ENCODE measurements at places on chromosomes 5 and 9.

DNA sequence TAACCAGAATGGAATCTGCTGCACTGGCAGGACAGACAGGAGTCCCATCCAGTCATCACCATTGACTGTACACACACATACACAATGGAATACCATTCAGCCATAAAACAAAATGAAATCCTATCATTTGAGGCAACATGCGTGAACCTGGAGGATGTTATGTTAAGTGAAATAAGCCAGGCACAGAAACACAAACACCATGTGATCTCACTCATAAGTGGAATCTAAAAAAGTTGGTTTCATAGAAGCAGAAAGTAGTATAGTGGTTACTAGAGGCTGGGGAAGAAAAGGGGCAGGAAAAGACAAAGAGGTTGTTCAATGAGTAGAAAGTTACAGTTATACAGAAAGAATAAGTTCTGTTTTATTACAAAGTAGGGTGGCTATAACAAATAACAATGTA is 884.0 kb upstream of the ACO1 start:
- no peak for DNase-seq

DNA sequence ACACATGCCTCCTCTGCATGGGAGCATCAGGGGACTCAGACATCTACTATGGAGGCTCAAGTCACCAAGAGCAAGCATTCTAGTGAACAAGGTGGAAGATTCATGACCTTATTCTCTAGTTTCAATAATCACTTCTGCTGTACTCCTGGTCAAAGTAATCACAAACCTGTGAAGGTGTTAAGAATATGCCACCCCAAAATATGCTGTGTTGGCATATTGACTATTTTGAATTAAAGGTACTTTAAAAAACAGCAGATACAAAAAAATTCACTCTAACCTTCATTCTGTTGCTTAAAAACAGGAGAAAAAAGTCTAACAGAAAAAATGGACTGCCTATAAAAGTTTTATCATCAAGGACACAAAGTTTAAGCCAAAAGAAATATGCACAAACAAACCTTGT is 607.8 kb upstream of the TYRP1 start:
- no peak for DNase-seq

- DNase-seq: no peak
These were observed 40.9 kb upstream of the POC5 start for GRCh38 chr5:75758116-75758515.

GRCh38 chr9:127898433-127899127 is 823 bp downstream of the ST6GALNAC6 start:
- DNase-seq: no peak

- DNase-seq: no peak
These were observed 10.3 kb upstream of the CD180 start for GRCh38 chr5:67206929-67207328.

DNA sequence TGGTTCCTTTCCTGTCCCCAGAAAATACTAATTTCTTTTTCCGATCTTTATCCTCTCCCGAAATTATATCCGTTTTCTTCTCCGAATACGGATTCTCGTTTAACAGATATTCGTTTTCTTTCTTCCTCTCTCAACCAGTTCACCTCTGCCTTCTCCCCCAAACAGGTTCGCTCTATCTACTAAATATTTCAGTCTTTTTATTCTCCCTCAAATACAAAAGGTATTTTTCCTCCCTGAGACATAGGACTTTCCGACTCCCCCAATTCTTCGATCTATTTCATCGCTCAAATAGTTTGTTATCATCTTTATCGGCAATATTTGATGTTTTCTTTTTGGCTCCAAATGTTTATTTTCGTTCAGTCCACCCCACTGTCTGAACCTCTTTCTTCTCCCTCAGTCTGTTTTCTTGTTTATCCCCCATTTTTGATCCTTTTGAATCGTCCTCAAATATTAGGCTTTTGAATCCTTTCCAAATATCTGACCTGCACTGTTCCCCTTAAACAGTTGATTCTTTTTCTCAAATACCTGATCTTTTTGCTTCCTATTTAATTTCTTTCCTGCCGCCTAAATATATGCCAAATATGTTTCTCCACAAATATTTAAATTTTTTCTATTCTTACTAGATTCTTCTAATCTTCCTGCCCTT is 4.4 kb downstream of the PITX1 start:
- peak; percentile 58 for DNase-seq

GRCh38 chr9:81468084-81468595 is 221.2 kb downstream of the TLE1 start:
- no peak for DNase-seq

DNA sequence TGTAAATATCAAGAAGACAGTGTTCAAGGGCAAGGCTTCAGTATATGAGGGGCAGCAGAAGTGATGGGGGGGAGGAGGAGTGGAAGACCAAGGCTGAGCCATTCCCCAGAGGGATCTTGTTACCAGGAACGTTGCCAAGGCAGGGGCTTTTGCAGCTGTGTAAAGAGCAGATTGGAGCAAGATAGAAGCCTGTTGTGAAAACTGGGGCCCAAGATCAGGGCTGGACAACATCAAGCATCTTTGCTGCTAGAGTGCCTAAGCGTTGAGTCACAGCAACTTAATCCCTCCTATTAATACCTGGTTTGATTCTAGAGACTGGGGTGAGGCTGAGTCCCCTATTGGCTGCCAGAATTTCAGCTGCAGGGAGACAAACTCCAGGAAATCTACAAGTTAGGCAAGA is 18.4 kb upstream of the ERCC6L2 start:
- peak; percentile 5 for DNase-seq

GRCh38 chr9:129021091-129021490 is 7.0 kb downstream of the SH3GLB2 start:
- no peak for DNase-seq

DNA sequence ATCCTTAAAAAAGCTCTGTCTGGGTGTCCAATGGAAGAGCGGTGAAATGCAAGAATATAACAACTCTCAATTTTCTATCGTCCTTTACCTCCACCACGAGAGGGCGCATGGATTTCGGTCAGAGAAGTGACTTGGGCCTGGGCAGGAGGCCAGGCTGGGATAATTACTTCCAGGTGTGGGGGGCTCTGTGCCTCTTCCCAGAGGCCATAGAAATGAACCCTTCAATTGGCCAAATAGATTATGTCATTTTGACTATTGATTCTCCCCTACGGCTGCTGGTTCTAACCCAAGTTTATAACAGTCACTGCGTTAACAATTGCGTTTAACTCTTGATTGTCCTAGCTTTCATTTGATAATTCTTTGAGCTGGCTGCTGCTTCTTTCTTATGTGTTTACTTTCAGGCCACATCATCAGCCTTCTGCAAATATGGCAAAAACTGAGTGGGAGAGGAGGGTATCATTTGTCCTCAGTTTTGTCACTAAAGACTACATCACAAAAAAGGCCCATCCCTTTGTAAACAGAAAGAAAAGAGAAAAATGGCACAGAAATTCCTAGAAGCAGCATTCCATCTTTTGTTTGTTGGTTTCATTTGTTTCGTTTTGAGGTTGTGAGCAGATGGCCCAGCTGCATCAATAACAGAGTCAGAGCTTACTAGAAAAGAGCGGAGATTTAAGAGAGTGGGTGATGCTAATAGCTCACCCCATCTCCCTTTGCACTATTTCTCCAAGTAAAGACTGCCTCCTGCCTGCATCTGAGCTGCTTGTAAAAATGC is 45.4 kb upstream of the ZFR start:
- DNase-seq: peak; percentile 88

GRCh38 chr5:168409591-168410458 is 76.4 kb upstream of the RARS1 start:
- DNase-seq: peak; percentile 68

DNA sequence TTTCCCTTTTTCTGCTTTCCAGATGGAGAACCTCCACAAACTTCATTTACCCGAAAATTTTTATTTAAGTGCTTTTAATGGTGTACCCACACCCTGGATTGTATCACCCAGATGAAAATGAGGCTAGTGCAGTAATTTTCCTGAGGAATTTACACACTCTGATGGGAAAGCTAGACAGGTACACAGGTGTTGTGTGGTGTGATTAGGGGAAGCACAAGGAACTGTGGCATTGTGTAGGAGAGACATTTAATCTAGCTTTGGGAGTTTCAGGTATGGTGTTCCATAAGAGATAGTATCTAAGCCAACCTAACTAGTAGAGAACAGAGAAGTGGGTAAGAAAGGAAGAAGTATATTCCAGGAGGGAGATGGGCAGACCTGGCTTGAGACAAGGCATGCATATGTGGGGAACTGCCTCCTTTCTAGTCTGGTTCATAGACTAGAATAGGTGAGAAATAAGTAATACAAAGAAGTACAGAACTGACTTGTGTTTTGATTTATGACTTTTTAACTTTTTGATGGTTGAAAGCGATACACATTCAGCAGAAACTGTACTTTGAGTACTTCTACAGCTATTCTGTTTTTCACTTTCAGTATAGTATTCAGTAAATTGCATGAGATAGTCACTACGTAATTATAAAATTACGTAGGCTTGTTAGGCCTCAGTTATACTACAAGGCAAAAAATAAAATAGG is 22.9 kb upstream of the ROPN1L start:
- no peak for DNase-seq

- no peak for DNase-seq
These were observed 250.2 kb upstream of the PTGER4 start for GRCh38 chr5:40429258-40430100.

DNA sequence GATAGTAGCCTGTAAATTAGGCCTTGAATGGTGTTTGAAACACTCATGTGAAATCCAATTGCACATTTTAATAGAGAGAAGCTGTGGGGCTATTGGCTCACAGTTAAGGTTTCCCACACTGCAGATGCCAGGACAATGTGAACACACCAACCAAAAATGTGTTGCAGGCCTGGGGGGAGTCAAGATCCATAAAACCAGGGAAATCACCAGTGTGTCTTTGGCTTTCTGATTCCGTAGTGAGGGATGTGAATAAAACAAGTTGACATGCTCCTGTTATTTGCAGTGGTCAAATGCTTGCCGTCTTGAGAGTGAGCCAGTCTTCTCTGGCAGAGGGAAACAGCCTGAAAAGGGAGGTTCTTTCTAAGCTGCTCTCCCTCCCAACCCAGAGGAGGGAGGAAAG is 79.0 kb downstream of the ZNF462 start:
- no peak for DNase-seq

GRCh38 chr5:63573380-63573779 is 388.9 kb downstream of the HTR1A start:
- DNase-seq: no peak

DNA sequence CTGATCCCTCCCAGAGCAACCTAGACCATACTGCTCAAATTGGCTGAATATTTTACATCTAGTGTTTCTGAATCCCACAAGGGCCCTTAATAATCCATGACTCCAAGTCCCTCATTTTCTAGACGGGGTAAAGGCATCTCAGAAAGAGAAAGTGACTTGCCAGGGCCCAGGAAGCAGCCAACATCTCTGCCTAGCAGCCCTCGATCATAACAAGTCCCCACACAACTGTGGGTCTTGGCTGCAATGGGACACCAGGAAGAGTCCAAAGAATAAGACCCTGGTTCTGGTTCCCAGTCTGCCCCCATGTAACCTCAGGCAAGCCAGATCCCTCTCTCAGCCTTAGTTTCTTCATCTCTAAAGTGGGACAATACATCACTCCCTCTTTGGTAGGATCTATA is 6.3 kb downstream of the ANXA6 start:
- no peak for DNase-seq

GRCh38 chr5:109357807-109358206 is 52.0 kb downstream of the PJA2 start:
- DNase-seq: no peak

- no peak for DNase-seq
These were observed 70.5 kb downstream of the CYFIP2 start for GRCh38 chr5:157336423-157336744.

GRCh38 chr5:98296426-98296825 is 477.0 kb upstream of the RGMB start:
- no peak for DNase-seq

DNA sequence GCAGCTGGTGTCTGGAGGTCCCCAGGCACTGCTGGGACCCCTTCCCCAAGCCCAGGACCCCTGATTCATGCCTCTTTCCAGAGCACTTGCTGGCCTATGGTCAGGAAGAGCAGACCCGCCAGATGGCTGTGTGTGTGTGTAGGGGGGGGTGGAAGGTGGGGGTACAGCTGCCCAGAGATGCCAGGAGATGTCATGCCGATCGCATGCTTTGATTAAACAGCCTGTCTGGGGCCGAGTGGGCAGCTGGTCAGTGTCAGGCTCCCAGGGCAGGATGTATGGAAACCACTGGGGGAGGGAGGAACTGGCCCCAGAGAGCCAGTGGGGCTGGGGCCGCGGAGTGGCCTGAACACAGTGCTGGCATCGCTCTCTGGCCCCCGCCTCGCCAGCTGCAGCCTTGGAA is 23.7 kb downstream of the RXRA start:
- no peak for DNase-seq

DNA sequence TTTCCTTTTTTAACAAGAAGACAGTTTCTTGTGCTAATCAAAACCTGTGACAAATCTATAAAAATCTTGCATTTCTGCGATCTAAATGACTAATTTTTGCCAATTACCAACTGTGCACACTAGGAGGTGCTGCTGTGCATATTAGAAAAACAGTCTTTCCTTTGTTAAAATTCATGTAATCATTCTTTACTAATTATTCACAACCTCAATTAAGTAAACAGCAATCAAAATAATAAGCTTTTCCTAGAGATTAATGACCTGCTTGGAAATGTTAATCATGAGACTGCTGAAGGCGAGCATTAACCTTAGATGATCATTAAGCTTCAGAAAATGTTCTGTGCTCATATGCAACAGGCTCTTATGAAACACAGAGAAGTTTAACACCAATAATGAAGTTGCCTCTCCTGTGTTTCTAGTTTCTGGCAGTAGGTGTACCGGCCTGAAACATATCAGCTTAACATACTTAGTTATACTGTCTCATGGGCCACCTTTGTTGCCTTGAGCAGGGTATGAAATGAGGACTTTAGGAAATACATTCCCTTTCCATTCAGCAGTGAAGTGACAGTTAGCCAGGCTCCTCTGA is 17.7 kb downstream of the RFESD start:
- peak; percentile 63 for DNase-seq

GRCh38 chr9:116641292-116642059 is 45.6 kb upstream of the TRIM32 start:
- no peak for DNase-seq
